DMS 273 treated with DMSO at 0.1 percent for 48 hours (cell line): ENCODE measurements at places on chromosomes 4 and X.

DNA sequence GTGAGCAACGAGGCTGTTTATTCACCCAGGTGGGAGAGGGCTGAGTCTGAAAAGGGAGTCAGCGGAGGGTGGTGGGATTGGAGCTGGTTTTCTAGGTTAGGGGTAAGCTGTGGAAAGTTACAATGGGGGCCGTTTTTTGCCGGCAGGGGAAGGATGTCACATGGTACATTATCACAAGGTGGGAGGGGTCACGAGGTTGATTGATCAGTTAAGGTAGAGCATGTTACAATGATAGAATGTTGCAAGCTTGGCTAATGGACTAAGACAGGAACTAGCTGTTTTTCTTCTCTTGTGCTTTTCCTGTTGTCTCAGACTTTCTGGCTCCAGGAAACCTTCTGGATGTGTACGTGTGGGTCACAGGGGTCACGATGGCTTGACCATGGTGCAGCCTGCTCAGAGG, 536.3 kb upstream of the HTR2C start:
- no peak for DNase-seq

- DNase-seq, result no peak
Observed at GRCh38 chr4:99008051-99008450, 12.5 kb downstream of the METAP1 start.

- DNase-seq, result no peak
Observed at GRCh38 chr4:13559413-13559812, 15.1 kb upstream of the NKX3-2 start.

- DNase-seq, result no peak
Observed at GRCh38 chr4:153409412-153409811, 56.7 kb upstream of the TMEM131L start.

GRCh38 chr4:41517747-41518146, 20.2 kb upstream of the LIMCH1 start:
- DNase-seq, result no peak

DNA sequence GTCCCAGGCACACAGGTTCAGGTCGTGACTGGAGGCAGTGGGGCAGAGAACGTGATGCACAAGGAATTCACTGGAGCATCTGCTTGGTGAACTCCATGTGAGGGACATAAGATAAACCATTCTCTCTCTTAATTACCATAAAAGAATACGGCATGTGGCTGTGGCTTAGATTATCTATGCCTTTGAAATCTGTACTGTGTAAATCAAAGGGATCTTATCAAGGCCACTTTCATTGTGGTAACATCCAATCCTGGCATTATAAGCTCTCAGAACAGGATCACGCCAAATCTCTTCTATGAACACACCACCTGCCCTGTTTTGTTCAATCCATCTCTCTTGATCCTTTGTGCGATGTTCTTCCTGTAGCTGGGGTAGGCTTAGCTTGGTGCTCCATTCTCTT, 192.3 kb downstream of the SPATA18 start:
- DNase-seq, result no peak

GRCh38 chr4:72761368-72762038, 192.5 kb upstream of the ADAMTS3 start:
- DNase-seq, result no peak

- DNase-seq, result no peak
Observed at GRCh38 chr4:122503214-122503613, 46.7 kb upstream of the IL2 start.

DNA sequence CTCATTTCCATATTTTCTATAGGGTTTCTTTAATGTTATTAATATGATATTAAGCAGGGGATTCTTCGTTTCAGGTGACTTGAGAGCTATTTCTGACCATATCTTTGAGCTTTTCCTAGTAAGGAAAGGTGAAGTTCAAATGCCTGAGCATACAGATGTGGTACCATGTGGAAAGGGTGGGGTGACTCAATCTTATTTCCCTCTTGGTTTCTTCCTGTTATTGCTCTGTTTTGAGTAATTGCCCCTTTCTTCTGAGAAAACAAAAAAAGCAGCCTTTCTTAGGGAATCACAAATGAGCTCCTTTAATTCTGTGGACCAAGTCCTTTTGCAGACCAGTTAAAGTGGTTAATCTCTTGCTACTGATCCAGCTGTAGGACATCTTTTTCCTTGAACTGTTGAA, 41.0 kb upstream of the AGA start:
- no peak for DNase-seq

- no peak for DNase-seq
Observed at GRCh38 chr4:184433258-184433892, 41.0 kb downstream of the IRF2 start.
